Type B pancreatic cell (in vitro differentiated cells): ENCODE measurements at places on chromosomes 4 and X.

DNA sequence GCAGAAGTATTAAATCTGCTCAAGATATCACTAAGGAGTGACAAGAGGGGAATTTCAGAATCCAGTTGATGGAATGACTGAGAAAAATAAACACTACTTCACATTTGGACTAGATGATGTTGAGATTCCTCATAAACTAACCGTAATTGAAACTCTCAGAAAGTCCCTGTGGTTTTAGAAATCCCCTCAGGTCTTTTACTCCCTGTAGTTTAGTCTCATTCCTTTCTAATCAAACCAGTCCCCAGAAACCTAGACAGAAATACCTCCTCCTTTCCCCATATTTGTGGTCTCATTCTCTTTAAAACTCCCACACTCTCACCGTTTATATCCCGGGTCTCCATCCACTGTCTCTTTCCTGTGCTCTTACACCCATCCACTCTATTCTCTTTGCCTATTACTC, 15.0 kb upstream of the TLR1 start:
- no peak for DNase-seq

- no peak for DNase-seq
These were observed 115.7 kb upstream of the LSM6 start for GRCh38 chr4:146059865-146060264.

GRCh38 chr4:140116442-140117104, 37.4 kb downstream of the MAML3 start:
- no peak for DNase-seq

DNA sequence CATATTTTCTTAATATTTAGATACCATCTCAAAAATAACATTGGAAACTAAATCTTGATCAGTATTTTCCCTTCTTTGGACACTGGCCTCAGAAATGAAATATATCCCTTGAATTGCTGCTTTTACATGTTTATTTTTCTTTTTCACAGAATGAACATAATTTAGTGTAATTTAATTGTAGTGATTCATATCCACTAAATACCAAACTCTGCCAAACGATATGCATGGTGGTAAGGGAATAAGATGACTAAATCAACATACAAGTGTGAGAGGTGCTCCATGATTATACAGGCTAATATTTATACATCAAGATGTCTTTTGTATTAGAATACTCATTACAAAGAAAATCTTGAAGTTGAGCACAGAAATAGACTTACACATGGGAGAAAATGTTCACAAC, 216.8 kb upstream of the PACRGL start:
- no peak for DNase-seq

- no peak for DNase-seq
These were observed 303.5 kb downstream of the SPRY1 start for GRCh38 chr4:123699880-123700771.

- DNase-seq = no peak
These were observed 135.1 kb downstream of the REPS2 start for GRCh38 chrX:17081511-17081910.

DNA sequence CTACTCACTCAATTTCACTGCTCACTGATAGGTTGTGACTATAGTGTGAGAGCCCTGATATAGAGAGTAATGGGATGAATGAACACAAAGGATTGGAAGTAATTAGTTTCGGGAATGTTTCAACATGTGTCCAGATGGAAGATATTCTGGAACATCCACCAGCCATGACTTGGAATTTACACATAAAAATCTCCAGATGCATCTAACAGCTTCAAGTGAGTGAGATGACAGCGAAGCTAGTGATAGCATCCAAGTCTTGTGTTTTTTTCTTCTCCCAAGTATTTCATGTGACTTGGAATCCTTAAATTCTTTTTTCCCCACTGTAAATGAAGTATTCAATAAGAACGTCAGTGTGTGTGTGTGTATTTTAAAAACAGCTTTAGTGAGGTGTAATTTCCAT, 82.1 kb downstream of the CLDN34 start:
- no peak for DNase-seq

GRCh38 chrX:9135901-9136510, 102.1 kb upstream of the FAM9B start:
- DNase-seq = no peak

GRCh38 chr4:88744609-88745008, 47.0 kb upstream of the NAP1L5 start:
- DNase-seq = no peak

- no peak for DNase-seq
These were observed 91.3 kb downstream of the GUCY2F start for GRCh38 chrX:109390556-109390955.

GRCh38 chrX:100413229-100413628, 3.2 kb upstream of the PCDH19 start:
- no peak for DNase-seq

- no peak for DNase-seq
These were observed 360.6 kb downstream of the INPP4B start for GRCh38 chr4:142485452-142485851.

GRCh38 chr4:99893839-99894160, 427 bp downstream of the LAMTOR3 start:
- no peak for DNase-seq

DNA sequence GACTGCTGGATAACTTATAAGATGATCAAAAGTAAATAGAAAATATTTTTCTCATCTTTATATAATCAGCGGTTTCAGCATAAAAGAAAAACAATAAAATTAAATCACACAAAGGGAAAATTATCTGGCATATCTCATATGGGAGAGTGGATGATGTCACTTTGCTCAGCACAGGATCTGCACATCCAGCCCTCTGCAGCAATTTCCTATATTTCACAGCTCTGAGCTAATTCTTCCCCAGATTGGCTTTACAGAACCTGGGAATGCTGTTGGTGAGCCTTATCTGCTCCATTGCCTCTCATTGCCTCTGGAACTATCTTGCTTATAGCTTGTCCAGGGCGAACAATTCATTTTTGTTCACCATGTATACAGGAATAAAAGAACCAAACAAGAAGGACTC, 21.0 kb downstream of the FREM3 start:
- DNase-seq = no peak

DNA sequence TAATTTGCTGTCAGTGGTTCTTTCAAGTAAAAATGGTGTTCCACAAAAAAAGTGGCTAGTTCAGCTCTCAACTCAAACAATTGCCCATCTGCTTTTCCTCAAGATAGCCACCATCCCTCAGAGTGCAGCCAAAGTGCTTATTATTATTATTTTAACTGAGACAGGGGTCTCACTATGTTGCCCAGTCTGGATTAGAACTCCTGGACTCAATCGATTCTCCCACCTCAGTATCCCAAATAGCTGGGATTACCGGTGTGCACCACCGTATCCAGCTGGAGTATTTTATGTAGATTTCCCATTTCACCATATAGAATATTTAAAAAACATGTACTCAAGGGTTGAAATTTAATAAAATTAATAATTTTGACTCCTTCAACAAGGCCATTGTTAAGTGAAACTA, 62.1 kb upstream of the USP9X start:
- DNase-seq = no peak

DNA sequence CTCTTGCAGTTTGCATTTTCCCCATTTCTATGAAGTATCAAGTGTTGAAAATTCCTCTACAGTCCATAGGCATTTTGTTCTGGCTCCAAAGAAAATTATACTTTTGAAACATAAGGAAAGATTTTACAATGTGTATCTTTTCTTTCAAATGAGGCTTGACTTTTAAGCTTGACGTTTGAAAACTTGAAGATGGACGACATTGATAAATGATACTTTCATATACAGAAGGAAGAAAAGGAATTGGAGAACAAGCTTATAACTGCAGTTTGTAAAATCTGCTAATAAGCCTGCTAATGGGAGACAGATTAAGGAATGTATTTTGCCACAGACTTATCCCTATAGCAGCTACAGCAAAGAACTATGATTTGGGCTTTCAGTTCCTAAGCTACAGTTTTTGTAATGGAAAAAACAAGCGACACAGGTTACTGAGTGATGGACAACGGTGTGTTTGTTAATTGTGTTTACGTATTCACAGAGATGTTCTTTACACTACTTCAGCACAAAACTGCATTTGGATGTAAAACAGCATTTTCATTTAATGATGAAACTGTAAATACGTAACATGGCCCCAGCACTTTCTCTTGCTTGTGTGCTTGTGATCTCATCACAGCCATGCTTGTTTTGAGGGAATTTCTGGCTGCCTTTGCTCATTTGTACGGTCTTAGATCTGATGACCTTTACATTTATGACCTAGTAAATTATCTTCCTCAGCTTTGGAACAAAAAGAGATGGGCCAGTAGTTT, 83.2 kb upstream of the FAT1 start:
- DNase-seq = no peak

DNA sequence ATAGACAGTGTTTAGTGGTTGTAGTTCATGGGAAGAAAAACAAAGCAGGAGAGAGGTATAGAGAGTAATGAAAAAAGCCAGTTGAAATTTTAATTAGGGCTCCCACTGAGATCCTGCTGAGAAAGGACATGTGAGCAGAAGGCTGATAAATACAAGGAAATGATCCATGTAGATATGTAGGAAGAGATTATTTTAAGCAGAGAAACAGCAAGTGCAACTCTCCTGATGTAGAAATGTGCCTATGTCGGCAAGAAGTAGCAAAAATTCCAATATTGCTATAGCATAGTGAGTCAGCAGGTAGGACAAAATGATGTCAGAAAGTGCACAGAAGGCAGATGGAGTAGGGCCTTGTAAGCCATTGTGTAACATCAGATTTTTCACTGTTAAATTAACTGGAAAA, 1027.3 kb downstream of the PCDH18 start:
- DNase-seq = no peak

- DNase-seq = no peak
These were observed 16.7 kb upstream of the LHFPL1 start for GRCh38 chrX:112696481-112696880.

DNA sequence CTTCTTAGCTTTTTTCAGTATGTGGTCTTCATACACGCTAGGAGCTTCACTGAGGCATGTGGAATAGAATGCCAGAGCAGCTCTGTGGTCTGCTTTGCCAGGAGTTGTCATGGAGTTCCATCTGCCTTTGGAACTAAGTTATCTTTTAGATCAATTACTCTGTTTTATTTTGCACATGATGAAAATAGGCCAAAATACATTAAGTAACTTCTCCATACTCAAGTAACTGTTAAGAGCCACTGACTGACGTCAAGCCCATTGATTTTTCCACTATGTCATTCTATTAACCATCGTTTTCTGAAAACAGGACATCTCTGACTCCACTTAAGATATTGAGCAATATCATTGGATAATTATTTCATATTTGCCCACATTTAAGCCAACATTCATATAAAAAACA, 415.1 kb upstream of the MAD2L1 start:
- DNase-seq = no peak

- DNase-seq = no peak
These were observed 39.6 kb upstream of the TMEM150C start for GRCh38 chr4:82601242-82602015.

GRCh38 chrX:142296421-142296820, 91.3 kb upstream of the MAGEC2 start:
- DNase-seq = no peak

- no peak for DNase-seq
These were observed 60.8 kb downstream of the ABLIM2 start for GRCh38 chr4:8097721-8098345.

- no peak for DNase-seq
These were observed 366.4 kb upstream of the CASK start for GRCh38 chrX:42289492-42290385.

- no peak for DNase-seq
These were observed 17.1 kb downstream of the L1CAM start for GRCh38 chrX:153868576-153869472.

DNA sequence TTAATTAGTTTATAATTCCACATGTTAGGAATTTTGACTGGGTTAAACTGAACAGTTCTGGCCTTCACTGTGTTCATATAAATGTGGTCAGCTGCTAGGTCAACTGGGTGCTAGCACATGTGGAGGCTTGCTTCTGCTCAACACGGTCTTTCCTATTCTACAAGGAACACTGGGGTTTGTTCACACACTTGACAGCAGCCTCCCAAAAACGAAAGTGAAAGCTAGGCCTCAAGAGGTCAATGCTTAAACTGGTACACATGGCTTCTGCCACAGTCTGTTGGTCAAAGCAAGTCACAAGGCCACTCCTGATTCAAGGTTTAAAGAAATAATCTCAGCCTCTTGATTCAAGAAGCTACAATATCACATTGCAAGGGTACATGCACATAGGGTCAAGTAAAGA, 126.5 kb downstream of the QDPR start:
- DNase-seq = no peak

GRCh38 chrX:48043056-48043455, 28.4 kb downstream of the ZNF630 start:
- DNase-seq = no peak

DNA sequence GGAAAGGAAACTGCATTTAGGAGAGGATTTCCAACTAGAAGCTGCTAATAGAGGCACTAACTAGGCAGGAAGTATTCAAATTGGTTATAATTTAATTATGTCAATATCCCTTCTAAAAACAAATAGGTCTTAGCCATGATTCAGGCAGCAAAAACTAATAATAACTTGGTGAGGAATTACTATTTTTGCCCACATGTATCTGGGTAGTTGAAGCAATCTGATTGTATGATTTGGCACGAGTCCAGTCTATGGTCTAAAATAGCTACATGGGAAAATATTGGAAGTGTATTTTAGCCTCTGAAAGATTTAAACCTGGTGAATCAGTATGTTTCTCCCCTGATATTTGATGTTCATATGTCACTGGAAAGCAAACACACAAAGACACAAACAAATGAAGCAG, 62.2 kb downstream of the MFAP3L start:
- DNase-seq = no peak

DNA sequence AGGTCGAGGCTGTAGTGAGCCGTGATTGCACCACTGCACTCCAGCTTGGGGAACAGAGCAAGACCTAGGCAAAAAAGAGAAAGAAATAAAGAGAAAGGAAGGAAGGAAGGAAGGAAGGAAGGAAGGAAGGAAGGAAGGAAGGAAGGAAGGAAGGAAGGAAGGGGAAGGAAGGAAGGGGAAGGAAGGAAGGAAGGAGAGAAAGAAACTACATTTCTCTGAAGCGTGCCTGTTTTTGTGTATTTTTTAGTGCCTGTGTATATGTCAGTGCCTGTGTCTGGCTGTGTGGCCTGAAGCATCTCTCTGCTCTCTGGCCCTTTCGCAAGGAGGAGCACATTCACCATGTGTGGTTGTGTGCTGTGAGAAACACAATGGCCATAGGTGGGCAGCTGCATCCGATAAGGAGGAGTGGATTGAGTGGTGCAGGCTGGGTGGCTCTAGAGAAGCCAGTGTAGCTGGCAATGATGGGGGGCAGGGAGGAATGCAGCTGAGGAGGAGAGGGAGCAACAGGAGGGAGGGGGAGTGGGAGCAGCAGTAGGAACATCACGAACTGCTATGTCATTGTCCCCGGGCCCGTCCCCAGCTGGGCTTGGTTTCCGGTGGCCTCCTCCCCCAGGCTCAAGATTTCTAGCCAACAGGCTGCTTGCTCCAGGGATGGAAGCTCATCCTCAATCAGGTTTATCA, 11.4 kb downstream of the SYN1 start:
- no peak for DNase-seq
